ENCODE measurements at places on chromosomes 3 and 15.

DNA sequence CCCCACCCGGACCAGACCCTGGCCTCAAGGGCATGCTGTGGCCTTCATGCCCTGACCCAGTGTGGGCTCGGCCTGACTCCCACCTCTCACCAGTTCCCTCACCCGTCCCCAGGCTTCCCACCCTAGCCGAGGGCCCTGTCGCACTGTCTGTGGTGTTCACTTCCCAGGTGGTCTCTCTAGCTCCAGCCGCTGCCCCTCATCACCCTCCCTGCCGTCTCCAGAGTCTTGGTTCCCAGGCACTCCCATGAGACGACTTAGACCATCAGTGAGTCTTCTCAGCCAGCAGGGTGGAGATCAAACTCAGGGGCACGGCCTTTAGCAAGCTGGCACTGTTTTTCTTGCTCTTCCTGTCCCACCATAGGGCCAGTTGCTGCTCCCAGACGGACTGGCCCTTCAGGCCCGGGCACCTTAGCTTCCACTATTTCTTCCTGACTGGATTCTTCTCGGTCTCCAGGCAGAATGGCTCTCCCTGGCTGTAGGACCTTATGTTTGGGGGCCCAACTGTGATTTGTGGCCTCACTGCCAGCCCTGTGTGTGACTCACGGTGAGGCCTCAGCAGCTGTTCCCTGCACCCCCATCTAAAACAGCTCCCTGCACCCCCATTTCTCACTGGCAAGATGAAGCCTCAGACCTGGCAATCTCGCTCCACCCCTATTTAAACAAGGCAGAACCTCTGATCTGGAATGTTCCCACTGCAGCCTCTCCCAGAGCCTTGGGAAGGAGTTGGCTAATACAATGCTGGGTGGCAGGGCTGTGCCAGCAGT lies 9.4 kb upstream of the PCSK6 start:
- DNase-seq: no peak

- DNase-seq: no peak
Observed at GRCh38 chr3:17118771-17119170, 234.0 kb downstream of the PLCL2 start.

DNA sequence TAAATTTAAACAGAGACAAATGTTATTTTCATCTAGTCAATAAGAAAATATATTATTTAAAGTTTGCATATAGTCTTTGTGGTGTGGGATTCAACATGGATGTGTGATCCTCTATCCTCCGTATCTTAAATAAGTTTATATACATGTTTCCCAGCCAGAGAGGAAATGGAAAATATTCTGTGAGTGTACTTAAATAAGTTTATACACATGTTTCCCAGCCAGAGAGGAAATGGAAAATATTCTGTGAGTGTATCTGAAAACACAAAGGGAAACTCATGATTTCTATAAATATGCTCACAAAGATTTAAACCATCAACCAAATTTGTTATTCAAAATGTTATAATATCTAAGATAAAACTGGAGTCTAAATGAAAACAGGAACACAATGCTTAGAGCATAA lies 110.0 kb upstream of the MELTF start:
- DNase-seq: no peak

- no peak for DNase-seq
Observed at GRCh38 chr3:70753572-70753971, 441.1 kb upstream of the MDFIC2 start.

DNA sequence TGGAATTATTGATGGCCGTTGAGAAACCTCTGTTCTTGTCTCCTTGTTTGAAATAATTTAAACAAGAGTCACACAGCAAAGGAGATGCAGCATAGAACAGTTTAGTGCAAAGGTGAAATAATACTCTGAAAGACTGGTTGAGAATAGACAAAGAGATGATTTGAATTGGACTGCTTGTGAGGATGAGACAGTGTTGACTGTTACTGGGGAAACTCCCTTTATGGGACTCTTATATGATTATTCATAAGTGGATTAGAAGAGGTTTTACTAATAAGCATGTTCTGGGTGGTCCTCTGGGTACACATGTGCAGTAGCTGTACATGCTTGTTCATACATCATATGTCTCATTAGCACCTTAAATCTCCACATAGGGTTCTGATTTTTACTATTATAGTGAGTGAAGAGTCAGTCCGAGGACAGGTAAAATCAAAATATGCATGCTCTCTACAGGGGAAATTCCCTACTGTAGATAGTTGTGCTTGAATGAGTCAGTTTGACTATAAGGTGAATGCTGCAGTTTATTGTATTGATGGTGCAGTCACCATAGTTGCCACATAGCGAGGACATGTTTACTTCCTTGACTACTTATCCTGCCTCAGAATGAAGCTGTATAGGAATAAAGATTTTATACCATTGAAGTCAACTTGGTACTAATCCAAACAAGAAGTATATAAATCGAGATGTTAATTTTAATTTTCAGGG lies 498.7 kb downstream of the CNTN6 start:
- DNase-seq: no peak

DNA sequence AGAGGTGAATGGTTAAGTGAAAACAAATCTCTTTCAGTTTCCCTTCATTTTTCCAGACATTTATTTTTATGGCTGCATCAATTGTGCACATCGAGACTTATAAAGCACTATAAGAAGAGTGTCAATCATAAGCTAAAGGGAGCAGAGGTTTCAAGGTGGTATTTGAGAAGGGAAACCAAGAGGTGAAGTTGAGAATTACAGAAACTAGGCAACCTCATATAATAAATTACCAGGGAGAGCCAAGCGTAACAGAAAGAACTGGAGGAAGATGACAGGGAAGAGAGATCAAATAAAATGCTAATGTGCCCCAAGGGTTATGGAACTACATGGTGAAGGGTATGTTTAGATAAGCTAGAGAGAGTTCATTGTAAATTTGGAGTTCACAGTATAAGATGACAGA lies 6.3 kb upstream of the CCDC54 start:
- DNase-seq: no peak

DNA sequence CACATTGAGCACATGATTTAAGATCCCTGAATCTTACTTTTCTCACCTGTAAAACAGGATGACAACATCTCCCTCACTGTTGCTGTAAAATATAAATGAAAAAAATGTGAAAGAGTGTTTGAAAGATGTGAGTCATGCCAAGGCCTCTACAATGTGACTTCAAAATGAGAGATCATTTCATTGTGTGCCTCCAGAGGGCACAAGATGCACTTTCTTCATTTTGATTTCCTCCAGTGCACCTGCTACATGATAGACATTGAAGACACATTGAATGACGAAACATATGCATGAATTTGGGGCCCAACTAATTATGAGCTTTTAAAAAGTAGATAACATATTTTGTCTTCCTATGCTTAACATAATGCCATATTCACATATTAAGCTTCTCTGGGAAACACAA lies 170.3 kb downstream of the MOBP start:
- DNase-seq: no peak

DNA sequence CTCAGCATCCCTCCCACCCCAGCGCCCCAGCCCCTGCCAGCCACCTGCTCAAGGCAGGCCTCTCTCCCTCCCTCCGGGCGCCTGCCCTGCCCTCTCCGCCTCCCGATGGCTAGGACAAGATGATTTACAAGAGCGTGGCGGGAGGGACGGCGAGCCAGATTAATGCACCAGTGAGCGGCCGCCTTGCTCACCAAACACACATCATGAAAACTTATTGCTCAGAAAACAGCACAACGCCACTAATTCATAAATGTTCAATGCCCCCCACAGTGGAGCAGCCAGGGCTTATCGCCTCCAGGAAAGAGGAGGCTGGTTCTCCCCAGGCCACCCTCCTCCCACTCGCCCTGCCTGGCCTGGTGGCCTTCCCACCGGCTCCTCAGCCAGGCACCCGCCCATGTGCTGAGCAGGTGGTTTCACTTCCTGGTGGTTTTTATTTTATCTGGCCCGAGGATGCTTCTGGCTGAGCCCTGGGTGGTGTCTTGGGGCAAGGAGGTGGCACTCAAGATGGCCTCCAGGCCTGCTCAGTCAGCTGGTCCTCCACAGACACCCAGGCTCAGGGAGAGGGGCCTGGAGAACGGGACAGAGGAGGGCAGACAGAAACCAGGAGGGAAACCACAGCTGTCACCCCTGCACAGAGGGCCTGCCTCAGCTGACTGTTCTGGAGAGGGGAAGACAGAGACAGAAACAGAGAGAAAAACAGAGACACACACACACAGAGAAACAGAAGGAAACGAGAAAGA lies 284.9 kb downstream of the UACA start:
- DNase-seq: no peak

DNA sequence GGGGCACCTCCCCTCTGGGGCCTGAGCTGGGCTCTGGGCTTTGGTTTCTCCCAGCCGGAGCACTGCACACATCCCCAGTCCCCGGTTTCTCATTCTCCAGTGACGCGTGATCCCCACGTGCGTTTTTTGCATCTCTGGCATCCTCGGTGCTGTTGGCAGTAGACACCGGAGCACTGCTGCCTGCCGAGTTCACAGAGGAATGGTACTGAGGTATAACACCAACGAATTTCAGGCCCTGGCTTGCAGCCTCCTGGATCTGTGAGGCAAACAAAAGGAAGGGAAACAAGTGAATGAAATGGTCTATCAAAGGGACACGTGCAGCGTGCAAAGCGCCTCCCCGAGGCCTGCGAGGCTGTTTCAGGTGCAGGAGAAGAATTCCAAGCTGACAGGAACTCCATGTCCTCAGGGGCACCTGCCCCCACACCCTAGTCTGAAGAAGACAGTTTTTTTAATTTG lies 112.9 kb downstream of the OXNAD1 start:
- no peak for DNase-seq

DNA sequence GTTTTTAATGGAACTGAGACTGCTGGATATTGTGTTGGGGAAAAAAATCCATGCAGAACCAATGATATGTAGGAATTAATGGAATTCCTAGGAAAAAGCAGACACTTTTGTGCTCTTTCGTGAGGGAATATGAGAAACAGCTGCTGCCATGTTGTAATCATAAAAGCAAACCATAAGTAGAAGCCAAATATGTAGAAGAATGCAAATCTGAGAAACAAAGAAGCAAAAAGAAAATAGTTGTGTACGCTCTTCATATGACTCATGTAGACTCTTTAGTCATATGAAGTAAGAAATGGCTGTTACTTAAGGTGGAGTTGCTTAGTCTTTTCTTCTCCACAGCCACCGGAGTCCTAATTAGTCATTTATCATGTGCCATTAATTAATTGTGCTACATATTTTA lies 298.6 kb upstream of the ZNF717 start:
- no peak for DNase-seq
